T-helper 9 cell (primary cell): ENCODE measurements at places on chromosomes 6 and 20.

DNA sequence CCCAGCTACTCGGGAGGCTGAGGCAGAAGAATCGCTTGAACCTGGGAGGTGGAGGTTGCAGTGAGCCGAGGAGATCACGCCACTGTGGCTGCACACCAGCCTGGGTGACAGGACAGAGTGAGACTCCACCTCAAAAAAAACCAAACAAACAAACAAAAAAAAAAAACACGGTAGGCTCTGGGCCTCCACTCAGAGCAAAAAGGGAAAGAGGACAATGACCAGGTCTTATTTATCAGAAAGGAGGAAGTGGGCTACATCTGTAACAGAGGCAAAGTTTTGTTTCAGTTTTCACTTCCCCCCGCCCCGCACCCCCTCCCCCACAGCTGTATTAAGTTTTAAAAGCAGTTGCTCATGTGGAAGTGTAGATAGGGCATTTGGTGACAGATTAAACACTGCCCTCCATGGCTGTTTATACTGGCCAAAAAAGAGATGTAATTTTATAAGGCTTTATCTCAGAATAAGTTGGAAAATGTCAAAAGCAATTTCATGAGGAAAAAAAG is 114.6 kb downstream of the RCAN2 start:
- DNase-seq, result no peak

- DNase-seq, result no peak
These were observed 509.2 kb downstream of the FRK start for GRCh38 chr6:115551527-115551926.

DNA sequence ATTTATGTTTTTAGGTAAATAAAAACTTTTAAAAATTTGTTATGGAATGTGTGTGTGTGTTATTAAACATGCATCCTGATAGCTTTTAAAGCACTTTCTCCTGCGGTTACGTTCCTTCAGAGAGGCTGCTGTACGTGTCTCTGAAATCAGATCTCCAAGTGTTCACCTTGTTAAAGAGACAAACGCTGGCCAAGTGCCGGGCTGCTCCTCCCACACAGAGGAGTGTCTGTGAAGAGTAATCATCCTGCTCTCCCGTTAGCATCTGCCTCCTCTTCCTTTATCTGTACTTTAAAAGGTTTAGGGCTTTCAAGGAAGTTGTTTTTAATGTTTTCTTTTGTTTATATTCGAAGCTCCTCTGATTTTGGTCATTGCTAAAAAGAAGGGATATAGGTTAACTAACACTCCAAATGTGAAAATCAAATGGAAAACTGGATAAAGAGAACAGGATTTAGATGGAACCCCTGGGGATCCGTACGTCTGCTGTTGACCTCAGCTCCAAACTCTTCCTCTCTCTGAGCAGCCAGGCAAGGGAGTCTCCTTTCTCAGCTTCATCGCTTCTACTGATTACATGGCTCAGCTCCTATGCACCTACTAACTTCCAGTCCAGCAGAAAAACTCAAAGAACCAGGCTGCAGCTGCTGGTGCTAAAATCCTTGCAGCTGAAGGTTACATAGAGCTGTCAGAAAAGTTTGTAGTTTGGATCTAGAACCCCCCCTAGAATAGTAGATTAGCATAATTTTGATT is 20.0 kb downstream of the IRF4 start:
- DNase-seq, result no peak

DNA sequence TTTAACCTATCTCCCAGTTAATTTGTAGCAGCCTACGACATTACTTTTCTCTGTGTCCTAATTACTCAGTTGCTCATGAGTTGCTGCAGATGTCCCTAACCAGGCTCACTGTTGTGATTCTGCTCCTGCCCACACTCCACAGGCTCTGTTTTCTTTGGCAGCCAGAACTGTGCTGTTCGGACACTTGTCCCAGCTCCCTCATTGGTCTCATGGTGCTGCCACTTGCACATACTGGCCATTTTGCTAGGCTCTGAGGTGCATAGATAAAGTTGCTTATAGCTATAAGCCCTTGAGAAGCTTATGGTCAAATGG is 55.0 kb downstream of the NOX3 start:
- DNase-seq, result no peak

DNA sequence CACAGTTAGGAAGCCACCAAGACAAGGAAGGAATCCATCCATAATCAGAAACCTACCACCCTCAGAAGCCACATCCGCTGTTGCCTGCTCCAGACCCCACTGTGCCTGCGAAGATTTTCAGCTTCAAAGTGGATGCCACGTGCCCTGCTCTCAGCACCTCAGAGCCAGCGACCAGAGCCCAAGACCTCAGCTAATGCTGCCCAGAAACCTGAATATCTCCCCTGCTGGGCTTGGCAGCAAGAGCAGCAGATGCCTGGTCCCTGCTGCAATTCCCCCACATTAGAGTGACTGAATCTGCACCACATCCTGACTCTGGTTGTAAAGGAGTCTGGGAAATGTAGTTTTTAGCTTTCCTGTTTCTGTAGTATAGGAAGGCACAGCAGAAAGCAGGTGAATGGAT is 10.7 kb upstream of the ULBP3 start:
- no peak for DNase-seq

DNA sequence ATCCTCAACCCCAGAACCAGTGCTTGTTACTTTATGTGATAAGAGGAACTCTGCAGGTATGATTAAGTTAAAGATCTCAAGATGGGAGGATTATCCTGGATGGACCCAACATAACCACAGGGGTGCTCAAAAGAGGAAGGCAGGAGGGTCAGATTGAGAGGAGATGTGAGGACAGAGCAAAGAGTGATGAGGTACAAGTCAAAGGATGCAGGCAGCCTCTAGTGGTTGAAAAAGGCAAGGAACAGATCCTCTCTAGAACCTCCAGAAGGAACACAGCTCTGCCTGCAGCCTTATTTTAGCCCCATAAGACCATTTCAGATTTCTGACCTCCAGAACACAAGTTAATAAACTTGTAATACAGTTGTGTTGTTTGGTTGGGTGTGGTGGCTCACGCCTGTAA is 41.2 kb downstream of the PDSS2 start:
- no peak for DNase-seq

DNA sequence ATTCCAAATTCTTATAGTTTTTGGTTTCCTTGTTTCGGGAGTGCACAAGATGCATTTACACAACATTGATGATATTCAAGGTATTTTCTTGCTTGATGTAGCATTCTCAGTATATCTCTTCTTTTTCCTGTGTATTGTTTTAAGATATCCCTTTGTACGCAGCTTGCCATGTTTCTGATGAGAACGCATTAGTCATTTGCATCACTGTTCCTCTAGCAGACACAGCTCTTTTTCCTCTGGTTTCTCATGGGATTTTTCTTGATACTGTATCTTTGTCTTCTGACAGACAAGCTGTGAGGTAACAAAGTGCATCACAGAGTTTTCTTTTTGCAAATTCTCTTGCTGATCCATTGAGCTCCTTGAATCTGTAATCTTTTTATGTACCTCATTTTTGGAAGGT is 146.4 kb downstream of the SLC22A3 start:
- DNase-seq, result no peak

DNA sequence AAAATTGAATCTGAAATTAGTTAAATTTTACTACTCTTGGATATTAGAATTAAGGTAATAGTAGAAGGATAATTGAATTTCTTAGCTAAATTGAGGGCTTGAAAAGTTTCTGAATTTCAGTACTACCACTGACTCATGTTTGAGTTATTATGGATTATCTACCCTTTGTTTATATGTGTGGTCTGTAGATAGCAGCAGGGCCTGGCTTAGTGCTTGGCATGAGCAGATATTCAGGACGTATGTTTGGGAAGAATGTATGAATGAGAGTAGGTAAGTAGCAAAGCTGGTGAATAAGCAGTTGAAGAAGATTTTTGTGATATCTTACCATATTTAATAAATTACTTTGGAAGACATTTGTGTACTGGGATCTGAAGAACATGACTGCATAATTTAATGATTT is 152.7 kb downstream of the MACROD2 start:
- no peak for DNase-seq

- DNase-seq, result no peak
These were observed 55.2 kb downstream of the SMLR1 start for GRCh38 chr6:130882370-130882769.

GRCh38 chr20:39474879-39475278 is 512.7 kb downstream of the DHX35 start:
- DNase-seq, result no peak

DNA sequence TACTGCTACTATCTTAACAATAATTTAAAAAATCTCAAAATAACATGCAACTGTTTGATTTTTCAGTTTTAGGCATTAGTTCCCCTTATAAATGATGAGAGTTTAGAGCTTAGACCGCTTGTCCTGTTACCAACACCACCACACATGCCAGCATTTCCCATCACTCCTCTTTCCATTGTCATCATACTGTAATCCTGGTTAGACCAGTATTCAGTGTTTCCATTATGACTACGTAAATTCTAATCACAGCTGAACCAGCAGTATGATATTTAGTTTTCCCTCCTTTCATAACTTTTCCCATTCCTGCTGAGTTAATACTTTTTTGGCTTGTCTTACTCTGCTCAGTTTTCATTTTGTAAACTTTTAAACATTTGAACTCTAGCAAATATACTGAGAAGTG is 12.2 kb upstream of the TBC1D20 start:
- DNase-seq, result no peak

DNA sequence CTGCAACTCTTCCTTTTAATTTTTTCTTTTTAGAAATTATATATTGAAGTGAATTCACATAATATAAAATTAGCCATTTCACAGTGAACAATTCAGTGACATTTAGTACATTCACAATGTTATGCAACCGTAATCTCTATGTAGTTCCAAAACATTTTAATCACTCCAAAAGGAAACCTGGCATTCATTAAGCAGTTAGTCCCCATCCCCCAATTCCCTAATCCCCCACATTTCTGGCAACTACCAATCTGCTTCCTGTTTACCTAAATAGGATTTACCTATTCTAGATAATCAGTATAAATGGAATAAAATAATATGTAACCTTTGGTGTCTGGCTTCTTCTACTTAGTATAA is 8.5 kb upstream of the DDX27 start:
- DNase-seq, result no peak

GRCh38 chr6:24004659-24005058 is 121.4 kb upstream of the NRSN1 start:
- no peak for DNase-seq

- no peak for DNase-seq
These were observed 17.3 kb downstream of the PLN start for GRCh38 chr6:118565311-118565960.

GRCh38 chr20:31835977-31836852 is 9.2 kb downstream of the FOXS1 start:
- no peak for DNase-seq

- no peak for DNase-seq
These were observed 13.1 kb upstream of the LIN28B start for GRCh38 chr6:104943781-104944180.

GRCh38 chr6:168007592-168008338 is 10.3 kb downstream of the KIF25 start:
- DNase-seq, result no peak
